ENCODE measurements at places on chromosomes 16 and 17. TPM values are rescaled to one million over a fixed set of nuclear protein-coding genes. Genes with fewer than 3 reads are reported as not detected.
A peak's percentile ranks its signal among the peaks of the same experiment; 100 is the strongest.

KRTAP1-5 gene
- not detected for total RNA-seq

DNA sequence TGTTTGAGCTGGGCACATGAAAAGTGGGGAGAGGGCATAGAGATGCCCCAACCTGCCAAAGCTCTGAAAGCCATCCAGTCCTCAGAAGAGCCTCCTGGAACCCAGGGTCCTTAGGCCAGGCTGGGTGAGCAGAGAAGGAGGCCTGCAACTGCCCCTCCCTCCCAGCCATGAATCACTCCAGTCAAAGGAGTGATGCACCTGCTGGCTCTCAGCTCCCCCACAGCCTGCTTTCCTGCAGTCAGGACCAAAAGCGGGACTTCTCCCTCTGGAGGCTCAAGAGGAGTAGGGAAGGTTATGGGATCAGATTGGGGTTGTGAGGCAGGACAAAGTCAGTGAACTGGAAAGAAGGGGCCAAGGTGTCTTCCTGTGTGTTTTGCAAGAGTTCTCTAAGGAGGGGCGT, 145.6 kb downstream of the TMEM132E start:
- no peak for DNase-seq

LITAFD gene
- not detected for total RNA-seq

CACNA1G gene
- total RNA-seq, result not detected

DNA sequence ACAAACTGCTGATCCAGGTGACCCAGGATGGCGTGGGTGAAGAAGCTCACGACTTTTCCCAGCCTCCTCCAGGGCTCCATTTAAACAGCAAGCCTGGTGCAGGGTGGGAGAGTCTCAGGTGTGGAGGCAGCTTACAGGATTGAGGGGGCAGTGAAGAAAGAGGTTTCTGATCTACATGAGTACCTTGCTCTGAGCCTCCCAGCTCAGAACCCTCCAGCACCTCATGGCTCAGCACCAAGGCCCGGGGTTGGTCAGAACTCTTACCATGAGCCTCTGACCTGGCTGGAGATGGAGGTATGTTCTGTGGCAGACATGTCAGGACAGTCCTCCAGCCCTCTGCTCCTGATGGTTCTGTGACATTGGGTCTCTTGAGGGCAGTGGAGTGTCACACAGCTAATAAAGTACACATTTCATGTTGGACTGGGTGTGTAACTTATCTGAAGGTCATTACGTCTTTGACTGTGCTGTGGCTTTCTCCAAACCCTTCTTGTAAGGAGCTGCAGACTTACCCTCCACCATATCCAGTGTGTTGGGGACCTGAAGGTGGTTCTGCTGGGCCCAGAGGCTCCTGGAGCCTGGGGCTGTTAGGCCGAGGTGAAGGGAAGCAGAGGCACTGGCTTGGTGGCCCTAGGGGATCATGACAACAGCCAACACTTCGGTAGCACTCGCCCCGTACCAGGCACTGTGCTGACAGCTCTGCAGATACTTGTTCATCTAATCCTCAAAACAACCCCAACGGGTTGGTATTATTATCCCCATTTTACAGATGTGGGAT, 3.8 kb upstream of the DCAF7 start:
- no peak for DNase-seq

DNA sequence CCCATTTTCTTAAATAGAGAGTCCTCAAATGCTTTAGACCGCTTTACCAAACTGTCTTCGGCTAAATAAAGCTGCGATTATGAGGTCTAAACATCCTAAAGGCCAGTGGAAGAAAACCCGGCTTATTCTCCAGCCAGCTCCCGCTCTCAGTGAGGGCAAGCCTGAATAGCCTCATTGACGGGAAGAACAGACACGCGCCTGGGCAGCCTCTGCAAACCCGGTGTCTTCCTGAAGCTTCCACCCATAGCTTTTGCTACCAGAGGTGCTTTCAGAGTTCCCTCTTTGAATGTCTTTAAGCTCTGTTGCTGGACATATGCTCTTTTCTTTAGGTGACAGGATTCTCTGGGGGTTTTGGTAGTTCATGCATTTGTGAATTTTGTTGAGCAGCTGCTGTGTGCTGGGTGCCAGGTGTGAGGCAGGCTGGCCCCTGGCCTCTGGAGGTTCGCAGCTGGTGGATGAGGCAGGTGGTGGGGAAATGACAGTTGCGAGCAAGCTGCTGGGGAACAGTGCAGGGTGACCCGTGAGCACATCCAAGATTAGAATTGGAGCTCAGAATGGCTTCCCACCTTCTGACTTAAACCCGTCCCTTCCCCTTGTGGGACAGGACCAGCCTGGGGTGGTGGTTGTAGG, 44.7 kb downstream of the CRISPLD2 start:
- no peak for DNase-seq

- DNase-seq, result no peak
Observed at GRCh38 chr17:64437944-64438525, 10.9 kb upstream of the MILR1 start.

- no peak for DNase-seq
Observed at GRCh38 chr16:67598527-67598926, 36.2 kb downstream of the CTCF start.

KIF19 gene
- 0.98 TPM for total RNA-seq

UBB gene
- total RNA-seq, result 863 TPM

GRCh38 chr17:33084755-33085154, 93.1 kb downstream of the SPACA3 start:
- DNase-seq, result no peak

GRCh38 chr16:87344931-87345631, 27.9 kb upstream of the C16orf95 start:
- peak; percentile 69 for DNase-seq

DNA sequence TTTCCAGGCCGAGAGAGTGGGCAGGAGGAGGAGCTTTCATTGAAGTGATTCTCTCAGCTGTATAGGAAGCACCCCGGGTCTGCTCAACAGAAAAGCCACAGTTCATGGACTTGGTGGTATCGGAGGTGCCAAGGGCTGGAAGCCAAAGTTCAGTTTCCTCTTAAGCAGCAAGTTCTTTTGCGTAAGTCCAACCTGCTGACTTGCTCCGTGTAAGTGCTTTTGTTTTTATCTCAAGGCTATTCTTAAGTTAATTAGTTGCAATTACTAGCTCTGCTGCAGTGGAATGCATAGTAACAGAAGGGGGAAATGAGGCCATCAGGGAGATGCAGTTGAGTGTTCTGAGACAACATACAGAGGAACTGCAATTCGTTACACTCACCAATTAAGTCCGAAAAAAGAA, 44.6 kb downstream of the SMIM36 start:
- DNase-seq, result no peak

GRCh38 chr17:47889734-47890529, 6.1 kb upstream of the SP2 start:
- DNase-seq, result peak; percentile 90

DNA sequence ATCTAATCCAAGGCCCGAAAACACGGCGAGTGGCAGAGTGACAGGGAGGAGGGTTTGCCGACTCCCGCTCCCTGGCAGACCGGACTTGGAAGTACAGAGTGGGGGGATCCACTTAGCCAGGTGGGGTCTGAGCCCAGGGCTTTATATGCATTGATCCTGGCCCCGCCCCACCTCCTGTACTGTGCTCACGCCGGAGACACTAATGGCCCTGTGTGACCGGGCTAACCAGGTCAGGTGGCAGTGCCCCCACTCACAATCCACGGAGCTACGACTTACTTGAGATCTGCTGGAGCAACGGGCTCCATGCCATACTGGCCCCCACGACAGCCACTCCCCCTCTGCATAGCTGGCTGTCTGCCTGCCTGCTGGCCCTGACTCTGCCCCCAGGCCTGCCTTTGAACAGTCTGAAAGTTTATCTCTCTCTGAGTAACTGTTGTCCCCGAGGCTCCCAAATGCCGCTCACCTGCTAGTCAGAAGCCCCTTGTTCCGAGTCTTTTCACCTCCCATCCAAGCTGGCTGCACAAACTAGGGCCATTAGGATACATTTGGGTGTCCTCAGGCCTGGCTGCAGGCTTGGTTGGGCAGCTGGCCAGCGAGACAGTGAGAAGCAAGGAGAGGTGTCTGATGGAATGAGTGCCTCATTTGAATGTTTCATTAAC, 28.0 kb downstream of the CACNA1G start:
- DNase-seq, result no peak

DNA sequence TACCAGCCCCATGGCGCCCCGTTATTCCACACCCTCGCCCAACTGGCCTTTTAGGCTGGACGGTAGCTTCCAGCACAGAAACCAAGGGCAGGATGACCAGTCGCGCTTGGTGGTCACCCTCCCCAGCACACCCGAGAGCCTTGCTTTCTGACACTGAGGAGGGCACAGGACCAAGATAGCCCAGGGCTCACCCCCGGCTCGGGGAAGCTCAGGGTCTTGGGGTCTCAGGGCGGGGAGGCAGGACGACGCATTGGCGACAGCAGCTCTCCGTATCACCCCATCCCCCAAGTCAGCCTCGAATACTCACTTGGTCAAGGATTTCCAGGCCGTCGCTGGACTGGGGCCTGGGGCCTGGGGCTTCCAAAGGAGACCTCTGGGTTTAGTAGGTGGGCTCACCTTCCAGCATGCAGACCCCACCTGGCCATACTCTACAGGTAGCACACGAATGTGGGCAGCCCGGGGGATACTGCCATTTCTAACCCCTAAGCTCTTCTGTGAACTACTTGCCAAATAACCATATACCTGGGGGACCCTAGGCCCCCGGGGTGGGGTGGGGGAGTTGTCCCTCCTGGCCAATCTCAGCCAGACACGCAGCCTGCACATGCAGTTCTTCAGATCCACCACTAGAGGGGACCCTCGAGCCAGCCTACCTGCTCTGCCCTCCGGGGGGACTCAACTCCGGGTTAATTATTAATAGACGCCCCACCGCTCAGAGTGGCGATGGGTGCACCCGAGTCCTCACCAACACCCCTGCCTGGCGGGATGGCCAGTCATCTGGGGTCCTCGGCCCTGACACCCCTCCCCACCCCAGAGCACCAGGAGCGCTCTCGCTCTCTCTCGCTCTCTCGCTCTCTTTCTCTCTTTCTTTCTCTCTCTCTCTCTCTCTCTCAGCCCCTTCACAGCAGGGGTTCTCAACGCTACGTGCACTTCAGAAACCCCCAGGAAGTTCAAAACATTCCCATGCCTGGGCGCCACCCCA, 30.0 kb downstream of the TBC1D16 start:
- DNase-seq, result peak; percentile 72

DNA sequence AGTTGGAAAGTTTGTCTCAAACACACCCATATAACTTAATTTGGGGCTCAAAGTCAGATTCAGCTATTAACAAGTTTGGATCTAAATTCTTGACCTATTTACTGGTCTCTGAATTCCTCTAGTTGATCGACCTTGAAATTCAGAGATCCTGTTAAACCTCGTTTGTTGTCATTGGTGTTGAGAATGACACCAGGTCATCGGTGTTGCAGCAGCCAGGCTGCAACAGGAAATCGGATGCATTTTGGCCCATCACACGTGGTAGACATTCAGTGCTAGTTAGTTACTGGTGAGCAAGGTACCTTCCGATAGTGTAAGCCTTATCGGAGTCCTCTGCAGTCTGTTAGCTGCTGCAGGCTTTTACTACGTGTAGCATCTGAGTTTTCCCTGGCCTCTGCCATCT, 82.3 kb downstream of the WWP2 start:
- no peak for DNase-seq

DNA sequence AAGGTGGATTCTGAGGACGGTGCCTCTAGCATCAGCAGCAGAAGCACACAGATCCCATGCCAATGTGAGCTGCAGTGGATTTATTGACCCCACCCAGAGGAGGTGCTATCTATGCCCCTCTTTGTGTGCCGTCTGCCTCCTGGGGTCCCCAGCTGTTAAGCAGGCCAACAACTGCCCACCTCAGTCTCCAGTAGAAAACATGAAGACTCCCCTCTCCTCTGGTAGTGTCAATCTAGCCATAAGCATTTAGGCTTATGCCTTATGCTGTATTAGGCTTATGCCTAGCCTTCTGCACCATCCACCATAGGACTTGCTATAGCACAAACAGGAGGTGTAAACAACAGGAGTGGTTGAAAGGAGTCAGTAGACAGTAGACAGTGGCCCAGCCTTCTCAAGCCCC, 417.9 kb upstream of the C16orf82 start:
- DNase-seq, result no peak

- no peak for DNase-seq
Observed at GRCh38 chr16:89282523-89282922, 65.0 kb downstream of the ZNF778 start.

- DNase-seq, result no peak
Observed at GRCh38 chr17:71793518-71793917, 327.3 kb upstream of the SOX9 start.

- peak; percentile 78 for DNase-seq
Observed at GRCh38 chr17:4739122-4740024, at the start of the genes CXCL16 and ZMYND15. TSS of gene CXCL16 (minus strand) at chr17:4739928. CDS start at chr17:4739339, 589 bp downstream. TSS of gene ZMYND15 (plus strand) at chr17:4739833. CDS start at chr17:4740549, 716 bp downstream.

DNA sequence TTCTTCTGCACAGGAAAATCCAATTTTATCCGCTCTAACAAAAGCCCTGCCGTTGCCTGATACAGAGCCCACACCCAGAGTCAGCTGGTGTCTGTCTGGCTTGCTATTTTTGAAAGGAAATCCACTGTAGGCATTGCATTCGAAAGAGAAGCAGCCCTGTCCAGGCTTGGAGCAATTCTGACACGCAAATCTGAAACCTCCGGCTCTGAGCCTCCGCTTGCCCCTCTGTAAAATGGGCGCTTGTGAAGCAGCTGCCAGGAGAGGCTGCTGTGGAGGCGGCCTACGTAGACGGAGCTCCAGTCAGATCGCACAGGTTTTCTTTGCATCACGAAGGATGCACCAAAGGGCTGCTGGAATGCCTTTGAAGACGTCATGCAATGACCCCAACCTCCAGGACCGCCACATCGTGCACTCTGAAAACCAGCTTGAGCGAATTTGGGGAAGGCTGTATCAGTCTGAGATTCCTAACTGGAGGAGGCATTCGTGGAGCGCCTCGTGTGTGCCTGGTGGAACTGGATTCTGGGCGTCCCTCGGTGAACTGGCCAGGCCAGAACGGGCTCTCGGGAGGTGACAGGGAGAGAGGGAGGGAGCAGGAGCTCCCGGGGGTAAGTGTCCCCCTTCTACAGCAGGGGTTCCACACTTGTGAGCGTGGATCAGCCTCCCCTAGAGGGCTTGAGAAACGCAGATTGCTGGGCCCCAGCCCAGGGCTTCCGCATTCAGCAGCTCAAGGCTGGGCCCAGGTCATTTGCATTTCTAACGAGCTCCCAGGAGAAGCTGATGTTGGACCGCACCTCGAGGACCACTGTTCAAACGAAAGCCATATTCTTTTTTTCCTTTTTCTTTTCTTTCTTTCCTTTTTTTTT, 215.5 kb downstream of the MRTFB start:
- peak; percentile 40 for DNase-seq

RANBP10 gene
- total RNA-seq, result 14.8 TPM

MAPT gene
- total RNA-seq, result 0.46 TPM

EPX gene
- not detected for total RNA-seq

- no peak for DNase-seq
Observed at GRCh38 chr16:89344846-89345611, 127.5 kb downstream of the ZNF778 start.

GRCh38 chr17:76570877-76571471, 14.7 kb downstream of the ST6GALNAC2 start:
- no peak for DNase-seq

- no peak for DNase-seq
Observed at GRCh38 chr16:22312897-22313781, 15.9 kb downstream of the POLR3E start.

Measured in CD8-positive, alpha-beta T cell (primary cell).